ENCODE measurements at places on chromosomes 2 and 18. TPM values are rescaled to one million over a fixed set of nuclear protein-coding genes. Genes with fewer than 3 reads are reported as not detected.

DNA sequence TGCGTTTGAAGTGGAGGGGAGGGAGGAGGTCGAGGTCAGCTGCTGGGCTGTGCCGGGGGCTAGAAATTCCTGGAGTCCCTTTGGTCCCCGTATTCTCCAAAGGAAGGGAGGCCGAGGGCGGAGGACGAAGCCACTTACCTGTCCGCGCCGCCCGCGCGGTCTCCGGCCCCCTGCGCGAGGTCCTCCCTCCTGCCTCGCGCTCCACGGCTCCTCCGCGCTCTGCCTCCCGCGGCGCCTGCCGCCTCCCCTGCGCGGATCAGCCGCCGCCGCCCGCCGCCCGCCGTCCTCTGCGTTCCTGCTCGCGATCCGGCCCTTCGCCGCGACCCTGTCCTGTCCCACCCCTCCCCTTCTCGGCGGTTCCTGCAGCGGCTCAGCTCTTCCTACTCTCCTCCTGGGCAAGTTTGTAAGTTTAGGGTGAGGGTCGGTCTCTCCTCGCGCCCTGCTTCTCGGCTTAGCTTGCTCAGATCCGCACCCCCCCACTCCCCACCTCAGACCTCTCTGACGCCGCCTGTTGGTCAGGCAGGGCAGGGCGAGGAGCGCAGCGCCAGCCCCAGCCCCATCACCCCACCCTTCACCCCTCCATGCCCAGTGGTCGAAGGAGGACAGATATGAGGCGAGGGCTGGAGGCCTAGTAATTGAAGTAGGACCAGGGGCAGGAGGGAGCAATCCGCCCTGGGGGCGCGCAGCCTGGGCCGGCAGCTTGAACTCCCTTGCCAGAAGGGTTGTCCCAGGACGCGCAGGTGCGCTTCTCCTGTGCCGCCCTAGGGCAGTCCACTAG is 9.7 kb upstream of the SKOR2 start:
- no peak for DNase-seq

- no peak for DNase-seq
Observed at GRCh38 chr2:238203973-238204683, 633 bp upstream of the ILKAP start.

DNA sequence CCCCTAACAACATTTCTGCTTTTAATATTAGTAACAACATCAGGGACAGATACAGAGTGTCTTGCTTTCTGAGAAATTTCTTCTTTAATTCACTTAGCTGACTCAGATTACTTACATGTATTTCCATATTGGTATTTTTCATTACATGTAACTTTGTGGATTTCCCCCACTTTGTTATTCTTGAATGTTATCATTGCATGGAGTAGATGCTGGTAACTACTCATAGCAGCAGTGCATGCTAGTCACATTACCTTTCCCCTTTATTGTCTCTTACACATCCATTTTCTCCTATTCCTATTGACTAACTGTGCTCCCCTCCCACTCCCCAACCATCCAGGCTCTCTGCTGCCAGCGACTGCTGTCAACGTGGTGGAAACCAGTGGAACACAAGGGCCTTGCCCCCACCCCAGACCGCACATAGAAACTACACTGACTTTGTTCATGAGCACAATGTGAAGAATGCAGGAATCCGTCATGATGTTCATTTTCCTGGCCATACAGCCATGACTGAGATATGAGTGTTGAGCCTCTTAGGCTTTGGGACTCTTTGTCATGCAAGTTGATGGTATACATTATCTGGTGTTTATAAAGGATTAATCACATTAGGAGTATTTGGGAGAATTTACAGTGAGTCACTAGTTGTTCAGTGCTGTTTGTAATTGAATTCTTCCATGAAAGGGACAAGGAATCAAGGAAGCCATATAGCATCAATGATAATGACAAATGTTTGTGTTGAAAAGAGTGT is 91.0 kb downstream of the EPB41L5 start:
- peak; percentile 62 for DNase-seq

SLC9A2 gene
- total RNA-seq = not detected

DNA sequence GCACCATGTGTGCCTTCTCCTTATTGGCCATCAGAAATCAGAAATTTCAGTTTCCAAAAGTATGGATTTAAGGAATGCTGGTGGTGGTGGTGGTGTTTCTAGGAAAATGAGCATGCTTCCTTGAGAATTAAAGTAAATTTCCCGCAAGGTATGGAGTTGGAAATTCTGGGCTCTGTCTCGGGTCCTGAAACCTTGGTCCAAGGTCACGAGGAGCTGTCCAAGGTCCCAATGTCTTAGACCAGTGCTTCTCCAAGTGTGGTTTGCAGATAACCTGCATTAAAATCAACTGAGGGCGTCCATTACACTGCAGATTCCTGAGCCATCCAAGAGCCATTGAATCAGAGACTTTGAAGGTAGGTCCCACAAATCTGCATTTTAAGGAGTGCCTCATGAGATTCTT is 210.9 kb upstream of the PKDCC start:
- peak; percentile 53 for DNase-seq
